ENCODE measurements at places on chromosomes 2 and 18.

DNA sequence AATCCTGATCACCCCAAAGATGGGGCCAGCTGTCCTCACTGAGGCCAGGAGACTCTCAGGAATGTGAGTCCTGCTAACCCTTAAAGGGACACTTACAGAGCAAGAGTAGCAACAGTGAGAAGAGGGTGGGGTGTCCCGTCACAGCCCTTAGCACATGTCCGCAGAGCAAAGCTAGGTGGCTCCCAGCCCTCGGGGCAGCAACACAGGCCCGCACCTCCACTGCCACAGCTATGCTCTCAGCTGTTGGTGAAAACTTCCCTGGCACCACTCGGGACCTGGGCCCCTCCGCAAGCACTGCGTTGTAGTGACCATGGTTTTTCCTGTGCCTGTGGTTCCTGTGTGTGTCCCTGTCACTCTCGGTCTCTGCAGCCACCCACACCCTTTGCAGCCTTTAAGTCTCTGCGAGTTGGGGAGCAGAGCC is 76.4 kb upstream of the UXS1 start:
- no peak for DNase-seq

DNA sequence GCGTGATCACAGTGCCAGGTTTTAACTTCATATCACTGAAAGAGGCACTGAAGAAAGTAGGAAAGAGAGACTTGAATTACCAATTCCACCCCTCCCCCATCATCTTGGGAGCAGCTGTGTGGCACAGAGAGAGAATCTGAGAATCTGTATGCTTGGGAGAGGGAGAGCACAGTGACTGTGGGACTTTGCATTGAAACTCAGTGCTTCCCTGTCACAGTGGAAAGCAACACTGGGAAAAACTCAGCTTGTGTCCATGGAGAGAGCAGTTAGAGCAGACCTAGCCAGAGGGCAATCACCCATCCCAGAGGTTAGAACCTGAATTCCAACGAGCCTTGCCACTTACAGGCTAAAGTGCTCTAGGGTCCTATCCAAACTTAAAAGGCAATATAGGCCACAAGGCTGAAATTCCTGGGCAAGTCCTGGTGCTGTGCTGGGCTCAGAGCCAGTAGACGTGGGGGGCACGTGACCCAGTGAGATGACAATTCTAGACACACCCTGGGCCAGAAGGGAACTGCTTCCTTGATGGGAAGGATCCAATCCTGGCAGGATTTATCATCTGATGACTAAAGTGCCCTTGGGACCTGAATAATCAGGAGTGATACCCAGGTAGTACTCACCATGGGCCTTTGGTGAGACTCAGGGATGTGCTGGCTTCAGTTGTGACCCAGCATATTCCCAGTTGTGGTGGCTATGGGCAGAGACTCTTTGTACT is 15.5 kb upstream of the ABCB11 start:
- no peak for DNase-seq

DNA sequence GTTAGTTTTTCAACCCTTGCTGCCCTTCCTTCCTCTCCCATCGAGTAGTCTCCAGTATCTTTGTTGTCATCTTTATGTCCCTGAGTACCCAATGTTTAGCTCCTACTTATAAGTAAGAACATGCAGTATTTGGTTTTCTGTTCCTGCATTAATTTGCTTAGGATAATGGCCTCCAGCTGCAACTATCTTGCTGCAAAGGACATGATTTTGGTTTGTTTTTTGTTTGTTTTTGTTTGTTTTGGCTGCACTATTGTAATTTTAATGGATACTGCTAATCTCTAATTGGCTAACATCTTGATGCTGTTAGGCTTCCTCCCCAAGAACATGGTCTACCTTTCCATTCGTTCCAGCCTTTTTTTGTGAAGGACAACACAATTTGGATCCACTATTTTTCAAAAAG is 31.2 kb upstream of the HNRNPLL start:
- DNase-seq: no peak

GRCh38 chr2:108125581-108125980 is 114.2 kb upstream of the SULT1C3 start:
- no peak for DNase-seq

- no peak for DNase-seq
Observed at GRCh38 chr2:16429431-16430145, 236.0 kb downstream of the CYRIA start.

GRCh38 chr2:69603146-69603743 is 40.3 kb downstream of the AAK1 start:
- DNase-seq: no peak

DNA sequence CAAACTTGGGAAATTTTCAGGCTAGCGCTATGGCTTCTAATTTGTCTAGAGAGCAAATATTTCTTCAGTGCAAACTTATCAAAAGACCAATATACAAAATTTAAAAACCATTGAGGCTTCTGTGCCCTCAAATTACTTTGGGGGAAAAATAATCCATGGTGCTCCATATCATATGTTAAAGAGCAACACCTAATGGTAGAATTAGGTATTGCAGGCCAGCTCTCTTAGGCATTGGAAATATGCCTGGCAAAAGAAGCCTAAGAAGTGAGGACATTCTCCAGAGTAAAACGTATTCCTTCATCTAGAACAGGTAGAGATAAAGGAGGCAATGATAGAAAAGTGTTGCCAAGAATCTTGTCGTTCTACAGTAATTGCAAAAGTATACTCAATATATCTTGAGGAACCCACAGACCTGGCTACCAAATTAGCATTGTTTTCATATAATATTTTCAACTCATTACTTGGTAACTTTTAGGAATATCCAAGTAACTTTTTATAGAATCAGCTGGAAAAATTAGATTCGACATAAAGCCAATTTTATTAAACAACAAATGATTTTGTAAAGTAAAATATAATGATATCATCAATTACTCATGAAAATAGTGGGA is 401.1 kb downstream of the BCL11A start:
- DNase-seq: no peak

- no peak for DNase-seq
Observed at GRCh38 chr18:63147973-63148372, 171.6 kb downstream of the BCL2 start.

GRCh38 chr2:178418426-178418825 is 32.5 kb downstream of the PRKRA start:
- DNase-seq: no peak

GRCh38 chr2:134676960-134677359 is 41.8 kb downstream of the TMEM163 start:
- no peak for DNase-seq

DNA sequence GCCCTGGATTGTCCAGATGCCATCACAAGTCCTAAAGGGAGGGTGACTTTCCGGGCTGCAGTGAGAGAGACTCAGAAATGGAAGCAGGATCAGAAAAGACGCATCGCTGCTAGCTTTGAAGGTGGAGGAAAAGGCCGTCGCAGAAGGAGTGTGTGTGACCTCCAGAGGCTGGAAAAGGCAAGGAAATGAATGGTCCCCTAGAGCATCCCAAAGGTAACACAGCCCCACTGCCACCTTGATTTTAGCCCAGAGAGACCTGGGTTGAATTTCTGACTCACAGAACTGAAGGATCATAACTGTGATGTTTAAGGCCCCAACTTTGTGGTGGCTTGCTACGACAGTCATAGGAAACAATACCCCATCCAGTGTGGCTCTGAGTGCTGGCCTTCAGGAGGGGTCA is 8.6 kb upstream of the NCK2 start:
- DNase-seq: no peak

- DNase-seq: no peak
Observed at GRCh38 chr2:7825591-7826312, 856.1 kb upstream of the ID2 start.

DNA sequence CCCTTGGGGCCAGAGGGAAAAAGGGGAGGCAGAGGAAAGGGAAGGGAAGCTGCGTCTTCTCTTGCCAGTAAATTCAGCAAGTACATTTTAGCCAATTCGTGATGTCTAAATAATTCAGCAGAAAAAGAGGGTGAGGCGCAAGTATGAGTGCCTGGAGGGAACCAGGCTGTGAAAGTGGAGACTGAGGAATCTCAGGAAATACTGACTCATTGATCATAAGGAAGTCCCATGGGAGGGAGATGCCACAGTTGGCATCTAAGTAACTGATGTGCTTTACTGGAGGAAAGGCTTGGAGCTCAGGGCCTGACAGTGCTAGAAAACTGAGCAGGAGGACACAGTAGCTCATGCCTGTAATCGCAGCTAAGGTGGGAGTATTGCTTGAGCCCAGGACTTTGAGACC is 31.1 kb downstream of the KIF5C start:
- no peak for DNase-seq

- no peak for DNase-seq
Observed at GRCh38 chr2:104025295-104025694, 828.6 kb upstream of the POU3F3 start.

DNA sequence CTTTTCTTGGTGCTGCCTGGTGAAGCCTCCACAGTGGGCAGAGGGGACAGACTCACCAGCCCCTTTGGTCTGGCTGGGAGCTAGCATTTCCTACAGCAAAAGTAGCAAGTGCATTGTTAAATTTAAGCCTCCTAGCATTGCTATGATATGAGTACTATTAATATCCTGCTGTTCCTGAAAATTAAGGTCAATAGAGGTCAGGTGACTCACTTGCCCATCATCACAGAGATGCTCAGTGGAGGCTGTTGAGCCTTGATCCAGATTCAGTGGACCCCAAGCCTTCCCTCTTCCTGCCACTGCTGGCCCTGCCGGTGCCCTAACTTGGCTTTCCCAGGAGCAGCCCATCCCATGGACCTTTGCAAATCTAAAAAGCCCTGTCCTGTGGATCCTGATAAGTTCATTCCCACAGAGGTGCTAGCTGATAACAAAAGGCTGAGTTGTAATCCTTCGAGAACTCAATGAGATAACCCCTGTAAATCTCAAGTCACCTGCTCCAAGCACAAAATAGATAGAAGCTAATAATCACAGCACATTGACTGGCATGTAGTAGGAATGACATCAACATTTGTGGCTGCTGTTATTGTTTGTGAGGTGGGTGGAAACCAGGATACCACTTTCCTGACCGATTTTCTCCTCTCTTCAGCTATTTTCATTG is 84.4 kb downstream of the THNSL2 start:
- DNase-seq: no peak

DNA sequence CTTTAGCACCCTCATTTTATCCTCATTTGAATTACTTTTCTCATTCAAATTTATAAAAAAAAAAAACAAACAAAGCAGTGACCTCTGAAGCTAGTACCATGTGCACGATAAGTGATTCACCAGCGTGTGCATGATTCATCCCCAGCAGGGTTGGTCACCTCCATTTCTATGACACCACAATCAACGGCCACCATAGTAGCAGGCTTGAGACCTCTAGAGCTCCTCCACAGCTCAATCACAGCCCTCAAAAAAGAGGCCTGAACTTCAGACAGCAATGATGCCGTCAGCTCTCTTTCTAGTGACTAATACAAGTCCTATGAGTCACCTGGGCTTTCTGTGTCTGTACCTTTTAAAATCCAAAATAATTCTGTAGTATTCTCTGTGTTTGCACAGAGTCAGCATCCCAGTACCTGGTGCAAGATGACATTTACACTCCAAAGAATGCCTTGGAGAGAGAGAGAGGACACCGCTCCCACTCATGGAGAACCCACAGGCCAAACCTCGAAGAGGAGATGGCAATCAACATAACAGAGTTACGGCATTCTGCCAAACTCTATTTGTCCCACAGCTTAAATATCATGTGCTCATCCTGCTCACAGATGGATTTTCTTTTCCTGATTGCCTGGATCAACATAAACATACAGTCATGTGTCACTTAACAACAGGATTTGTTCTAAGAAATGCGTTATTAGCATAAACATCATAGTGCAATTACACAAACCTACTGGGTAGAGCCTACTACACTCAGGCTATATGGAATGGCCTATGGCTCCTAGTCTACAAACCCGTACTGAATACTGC is 58.7 kb downstream of the L3MBTL4 start:
- DNase-seq: no peak

GRCh38 chr2:72789241-72789640 is 36.6 kb downstream of the EXOC6B start:
- DNase-seq: no peak

DNA sequence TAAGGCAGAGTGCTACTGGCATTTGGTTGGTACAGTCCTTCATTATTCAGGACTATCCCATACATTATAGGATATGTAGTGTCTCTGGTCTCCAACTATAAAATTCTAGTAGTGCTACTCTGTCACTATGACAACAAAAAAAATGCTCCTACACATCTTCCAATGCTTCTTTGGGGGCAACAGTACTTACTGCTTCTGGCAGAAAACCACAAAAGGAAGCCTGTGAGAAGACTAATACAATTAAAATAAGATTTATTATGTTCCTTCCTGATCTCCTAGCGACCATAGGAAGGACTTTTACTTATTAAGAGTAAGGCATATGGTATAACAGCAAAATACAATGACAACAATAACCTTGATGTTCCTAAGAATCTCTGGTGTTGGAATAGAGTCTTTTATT is 48.4 kb upstream of the CPO start:
- no peak for DNase-seq

GRCh38 chr2:30567317-30567716 is 120.3 kb downstream of the LCLAT1 start:
- no peak for DNase-seq

DNA sequence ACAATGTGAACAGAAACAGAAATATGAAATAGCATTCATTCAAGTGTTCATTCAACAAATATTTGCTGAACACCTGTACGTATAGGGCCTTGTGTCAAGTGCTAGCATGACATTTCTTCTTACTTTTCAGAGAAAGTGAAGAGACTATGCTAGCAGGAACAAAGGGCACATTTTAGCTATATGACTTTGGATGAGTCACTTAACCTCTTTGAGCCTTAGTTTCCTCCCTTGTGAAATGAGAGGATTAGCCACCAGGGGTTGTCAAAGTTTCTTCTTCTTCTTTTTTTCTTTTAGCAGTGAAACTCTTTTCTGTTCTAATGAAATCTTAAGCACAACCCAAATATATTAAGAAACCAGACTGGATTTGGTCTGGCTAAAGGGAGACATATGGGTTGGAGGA is 53.1 kb downstream of the FIGN start:
- no peak for DNase-seq

DNA sequence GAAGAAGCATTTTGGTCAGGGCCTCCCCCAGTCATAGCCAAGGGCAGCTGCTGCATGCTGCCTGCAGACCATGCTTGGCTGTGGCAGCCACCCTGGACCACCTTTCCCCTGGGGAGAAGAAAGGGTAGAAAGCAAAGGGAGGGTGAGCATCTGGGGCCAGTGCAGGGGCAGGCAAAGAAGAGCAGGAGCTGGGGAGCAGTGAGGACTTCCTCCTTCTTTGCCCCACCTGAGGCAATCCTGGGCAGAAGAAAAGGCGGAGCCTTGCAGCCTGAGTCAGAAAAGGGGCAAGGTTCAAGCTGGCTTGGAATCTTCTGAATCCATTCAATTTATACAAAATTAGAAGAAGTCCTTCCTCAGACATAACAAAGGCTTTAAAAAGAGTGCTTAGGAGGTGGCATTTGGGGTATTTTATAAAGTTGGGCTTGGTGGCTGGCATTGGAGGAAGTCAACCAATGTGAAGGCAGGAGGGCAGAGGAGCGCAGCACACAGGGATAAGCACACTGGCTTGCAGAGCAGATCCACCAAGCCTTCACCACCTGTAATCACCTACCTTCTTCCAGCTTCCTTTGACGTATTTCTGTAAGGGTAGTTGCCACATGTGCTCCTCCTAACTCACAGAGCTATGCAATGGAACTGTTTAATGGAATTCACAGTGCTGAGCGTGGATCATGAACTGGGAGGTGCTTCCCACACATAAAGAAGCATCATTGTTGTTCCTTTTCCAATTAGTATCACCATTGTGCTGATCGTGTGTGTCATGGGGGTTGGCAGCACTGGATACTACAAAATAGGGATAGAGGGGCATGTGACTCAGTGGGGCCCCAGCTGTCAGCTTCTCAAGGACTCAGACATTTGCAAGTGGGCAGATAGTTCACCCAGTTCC is 154.4 kb upstream of the EPAS1 start:
- no peak for DNase-seq

- DNase-seq: no peak
Observed at GRCh38 chr2:15346624-15347023, 214.5 kb downstream of the NBAS start.
